Suprapubic skin (tissue), 4 donors: ENCODE measurements at places on chromosomes 1 and 21. TPM values are rescaled to one million over a fixed set of nuclear protein-coding genes. Genes with fewer than 3 reads are reported as not detected.

Gene MTARC1
- 2.1 TPM for total RNA-seq

Gene IL19
- not detected for total RNA-seq

Gene SH3BGR
- not detected for total RNA-seq

Gene OR14A2
- total RNA-seq: not detected

Gene LCK
- total RNA-seq: 0.94 TPM

Gene SLC9C2
- total RNA-seq: not detected

Gene CEP350
- total RNA-seq: 60.5 TPM

Gene DIO1
- total RNA-seq: not detected

Gene NOS1AP
- 3.6 TPM for total RNA-seq

Gene FHAD1
- not detected for total RNA-seq

- no peak for DNase-seq
These were observed 54.6 kb downstream of the AJAP1 start for GRCh38 chr1:4708840-4709507.

- DNase-seq: no peak
These were observed 41.0 kb upstream of the DR1 start for GRCh38 chr1:93304716-93305138.

- DNase-seq: no peak
These were observed 79.0 kb downstream of the PTPN14 start for GRCh38 chr1:214472364-214472763.

- no peak for DNase-seq
These were observed 119.6 kb downstream of the NR5A2 start for GRCh38 chr1:200147094-200147493.

- no peak for DNase-seq
These were observed at the start of gene PRAMEF12 for GRCh38 chr1:12773438-12773837. Gene PRAMEF12, plus strand, starts transcription at chr1:12773738. Its CDS starts 1,130 bp downstream, at chr1:12774868.

DNA sequence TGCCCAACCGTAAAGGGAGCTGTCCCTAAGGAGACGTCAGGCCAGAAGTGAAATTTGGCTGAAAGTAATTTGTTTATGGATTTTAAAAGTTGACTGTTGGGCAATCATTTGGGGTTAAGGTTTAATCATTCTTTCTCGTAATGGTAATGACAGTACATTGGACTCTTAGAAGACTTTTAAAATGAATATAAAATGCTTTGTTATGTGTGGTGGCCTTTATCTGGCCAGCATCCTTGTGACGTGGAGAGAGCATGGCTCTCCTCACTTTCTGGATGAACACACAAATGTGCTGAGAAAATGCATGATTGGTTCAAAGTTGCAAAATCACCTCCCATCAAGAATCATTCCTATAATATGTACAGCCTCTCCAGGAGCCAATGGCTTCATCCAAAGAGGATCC, 160.2 kb downstream of the DHRS3 start:
- DNase-seq: no peak

DNA sequence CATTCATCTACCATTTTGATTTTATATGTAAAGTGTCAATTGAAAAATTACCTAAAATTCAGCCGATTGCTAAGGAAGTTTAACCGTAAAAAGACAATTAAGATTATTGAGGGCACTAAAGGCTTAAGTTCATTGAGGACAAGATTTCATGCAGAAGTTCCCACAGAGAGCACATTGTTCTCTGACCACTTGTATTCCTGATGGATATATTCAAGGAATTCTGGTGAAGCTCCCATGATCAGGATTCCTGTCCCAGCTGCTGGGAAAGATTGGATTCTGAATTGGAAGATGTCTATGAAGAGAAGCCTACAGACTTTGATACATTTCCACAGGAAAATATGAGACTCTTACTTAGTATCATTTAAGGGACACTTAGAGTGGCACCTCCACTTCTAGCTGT, 209.2 kb upstream of the KCTD3 start:
- DNase-seq: no peak

- DNase-seq: no peak
These were observed 160.5 kb downstream of the PEX14 start for GRCh38 chr1:10635085-10635896.

- DNase-seq: no peak
These were observed 10.9 kb downstream of the S100PBP start for GRCh38 chr1:32828341-32828740.

DNA sequence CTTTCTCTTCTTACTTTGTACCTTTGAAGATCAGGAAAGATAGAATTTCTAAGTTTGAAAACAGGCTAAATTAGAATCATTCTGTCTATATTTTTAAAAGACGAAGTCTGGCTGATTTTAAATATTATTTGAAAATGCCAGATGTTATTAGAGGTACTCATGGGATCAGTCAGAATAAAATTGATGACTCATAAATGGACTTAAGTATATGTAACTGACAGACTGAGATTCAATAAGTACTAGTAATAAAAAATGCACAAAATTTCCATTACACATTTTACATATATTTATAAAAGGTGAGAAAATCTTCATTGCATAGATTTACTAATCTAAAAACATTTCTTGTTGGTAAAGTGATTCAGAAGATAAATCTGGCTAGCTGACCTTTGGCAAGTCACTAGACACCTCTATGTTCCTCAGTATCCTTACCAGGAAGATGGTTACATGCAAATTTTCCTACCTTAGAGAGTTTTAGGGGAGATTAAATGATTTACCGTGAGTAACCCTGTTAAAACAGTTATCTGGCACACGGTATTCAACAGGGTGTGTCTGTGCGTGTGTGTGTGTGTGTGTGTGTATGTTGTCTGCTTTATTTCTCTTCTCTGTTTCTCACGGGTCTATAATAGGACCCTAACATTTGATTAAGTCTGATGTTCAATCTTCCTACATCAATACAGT, 189.0 kb downstream of the RUNX1 start:
- no peak for DNase-seq

GRCh38 chr1:59446257-59446901, 149.5 kb downstream of the FGGY start:
- DNase-seq: no peak

- DNase-seq: no peak
These were observed 301.1 kb upstream of the NRIP1 start for GRCh38 chr21:15365751-15366392.

GRCh38 chr1:56469640-56470371, 109.6 kb downstream of the PLPP3 start:
- no peak for DNase-seq

DNA sequence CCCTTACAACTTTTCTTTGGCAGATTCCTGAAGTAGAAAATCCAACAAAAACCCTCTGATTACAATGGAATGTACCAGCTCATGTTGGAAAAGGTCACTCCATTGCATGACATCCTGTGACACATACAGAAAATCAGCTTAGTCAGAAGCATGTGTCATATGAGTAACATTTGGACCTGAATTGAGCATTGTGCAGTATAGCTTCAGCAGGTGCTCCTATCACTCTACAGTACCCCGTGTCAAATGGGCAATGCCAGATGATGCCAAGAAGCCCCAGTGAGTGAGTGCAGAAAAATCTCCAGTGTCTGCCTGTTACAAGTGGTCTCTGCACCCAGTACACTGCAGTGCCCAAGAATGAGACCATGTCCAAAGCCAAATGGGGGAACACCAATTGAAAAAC, 129.7 kb upstream of the RUNX1 start:
- no peak for DNase-seq

DNA sequence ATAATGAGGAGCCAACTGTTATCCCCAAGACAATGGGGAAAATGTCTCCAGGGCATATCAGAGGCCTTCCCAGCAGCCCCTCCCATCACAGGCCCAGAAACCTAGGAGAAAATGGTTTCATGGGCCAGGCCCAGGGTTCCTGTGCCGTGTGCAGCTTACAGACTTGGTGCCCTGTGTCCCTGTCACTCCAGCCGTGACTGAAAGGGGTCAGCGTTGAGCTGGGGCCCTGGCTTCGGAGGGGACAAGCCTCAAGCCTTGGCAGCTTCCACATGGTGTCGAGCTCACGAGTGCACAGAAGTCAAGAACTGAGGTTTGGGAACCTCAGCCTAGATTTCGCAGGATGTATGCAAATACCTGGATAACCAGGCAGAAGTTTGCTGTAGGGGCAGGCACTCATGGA, 18.1 kb downstream of the SIPA1L2 start:
- DNase-seq: no peak

DNA sequence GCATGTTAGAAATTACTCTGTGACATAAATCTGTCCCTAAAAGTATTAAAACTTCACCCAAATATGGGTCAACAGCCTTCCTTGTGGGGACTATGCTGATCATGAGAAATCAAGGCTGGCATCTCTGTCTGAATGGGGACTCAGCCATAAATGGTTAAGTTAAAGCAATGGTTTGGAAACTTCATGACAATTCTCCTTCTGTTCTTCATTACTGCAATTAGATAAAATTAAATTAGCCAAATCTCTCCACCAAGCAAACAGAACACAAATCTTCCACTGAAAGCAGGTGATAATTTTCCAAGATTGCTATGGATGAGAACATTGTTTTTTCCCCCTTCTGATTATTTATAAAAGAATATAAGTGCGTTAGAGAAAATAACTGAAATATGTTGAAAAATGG, 346.1 kb downstream of the KCNH1 start:
- no peak for DNase-seq

GRCh38 chr1:154567386-154568156, at the start of gene CHRNB2:
Gene CHRNB2, plus strand, starts transcription at chr1:154567778. Its CDS starts 267 bp downstream, at chr1:154568045.
- DNase-seq: no peak

- DNase-seq: no peak
These were observed 345.5 kb downstream of the NTNG1 start for GRCh38 chr1:107486349-107486748.

GRCh38 chr1:145887631-145888030, 2.0 kb upstream of the ANKRD35 start:
- no peak for DNase-seq

GRCh38 chr1:37850352-37850955, 8.9 kb downstream of the MTF1 start:
- DNase-seq: no peak

GRCh38 chr1:111989531-111990025, at the start of gene KCND3:
Gene KCND3, minus strand, starts transcription at chr1:111989668.
- DNase-seq: no peak

DNA sequence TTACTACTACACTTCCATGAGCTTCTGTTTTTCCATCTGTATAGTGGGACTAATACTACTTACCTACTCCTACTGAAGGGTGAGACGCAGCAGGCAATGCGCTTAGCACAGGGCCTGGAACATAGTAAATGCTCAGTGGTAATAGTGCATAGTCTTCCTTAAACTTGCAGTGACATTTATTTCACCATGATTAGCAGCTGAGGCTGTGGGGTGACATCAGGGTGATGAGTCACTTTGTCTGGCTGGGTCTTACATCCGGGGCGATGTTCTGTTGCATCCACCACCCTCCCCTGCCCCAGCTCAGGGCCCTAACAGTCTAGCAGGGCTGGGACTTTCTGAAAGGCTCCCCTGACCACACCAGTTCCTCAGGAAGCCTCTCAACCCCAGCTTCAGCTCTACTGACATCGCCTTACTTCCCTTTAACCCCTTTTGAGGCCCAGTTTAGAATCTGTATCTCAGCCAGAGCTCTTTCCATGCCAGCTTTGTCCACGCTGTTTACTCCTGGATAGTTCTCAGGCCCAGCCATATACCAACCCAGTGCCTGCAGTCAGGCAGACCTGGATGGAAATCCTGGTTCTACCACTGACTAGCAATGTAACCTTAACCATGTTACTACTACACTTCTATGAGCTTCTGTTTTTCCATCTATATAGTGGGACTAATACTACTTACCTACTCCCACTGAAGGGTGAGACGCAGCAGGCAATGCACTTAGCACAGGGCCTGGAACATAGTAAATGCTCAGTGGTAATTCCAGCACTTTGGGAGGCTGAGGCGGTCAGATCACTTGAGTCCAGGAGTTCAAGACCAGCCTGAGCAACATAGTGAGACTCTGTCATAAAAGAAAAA, 66.3 kb downstream of the CD58 start:
- no peak for DNase-seq

GRCh38 chr21:46196733-46197132, 12.5 kb upstream of the SPATC1L start:
- peak; percentile 55 for DNase-seq

- DNase-seq: no peak
These were observed 342 bp downstream of the DDOST start for GRCh38 chr1:20660847-20661206.

GRCh38 chr1:32341971-32342370, 5.9 kb upstream of the MARCKSL1 start:
- DNase-seq: no peak

GRCh38 chr1:89051955-89052312, 13.1 kb downstream of the GBP1 start:
- DNase-seq: no peak

DNA sequence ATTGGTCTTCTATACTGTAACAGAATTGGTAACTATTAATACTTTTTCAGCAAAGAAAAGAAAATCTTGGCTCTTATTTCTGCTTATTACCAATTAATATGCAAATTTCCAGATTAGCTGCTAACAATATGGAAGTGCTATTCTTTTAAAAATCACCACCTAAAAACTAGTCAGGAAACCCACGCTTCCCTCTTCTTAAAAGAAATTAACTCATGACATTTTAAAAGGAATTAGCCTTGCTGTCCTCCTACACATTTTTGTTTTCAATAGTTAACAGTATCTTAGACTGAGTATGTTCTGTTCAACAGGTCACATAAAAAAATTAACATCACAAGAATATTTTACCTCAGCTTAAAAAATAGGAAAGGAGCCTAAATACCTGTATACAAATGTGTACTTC, 27.3 kb downstream of the ABL2 start:
- no peak for DNase-seq

DNA sequence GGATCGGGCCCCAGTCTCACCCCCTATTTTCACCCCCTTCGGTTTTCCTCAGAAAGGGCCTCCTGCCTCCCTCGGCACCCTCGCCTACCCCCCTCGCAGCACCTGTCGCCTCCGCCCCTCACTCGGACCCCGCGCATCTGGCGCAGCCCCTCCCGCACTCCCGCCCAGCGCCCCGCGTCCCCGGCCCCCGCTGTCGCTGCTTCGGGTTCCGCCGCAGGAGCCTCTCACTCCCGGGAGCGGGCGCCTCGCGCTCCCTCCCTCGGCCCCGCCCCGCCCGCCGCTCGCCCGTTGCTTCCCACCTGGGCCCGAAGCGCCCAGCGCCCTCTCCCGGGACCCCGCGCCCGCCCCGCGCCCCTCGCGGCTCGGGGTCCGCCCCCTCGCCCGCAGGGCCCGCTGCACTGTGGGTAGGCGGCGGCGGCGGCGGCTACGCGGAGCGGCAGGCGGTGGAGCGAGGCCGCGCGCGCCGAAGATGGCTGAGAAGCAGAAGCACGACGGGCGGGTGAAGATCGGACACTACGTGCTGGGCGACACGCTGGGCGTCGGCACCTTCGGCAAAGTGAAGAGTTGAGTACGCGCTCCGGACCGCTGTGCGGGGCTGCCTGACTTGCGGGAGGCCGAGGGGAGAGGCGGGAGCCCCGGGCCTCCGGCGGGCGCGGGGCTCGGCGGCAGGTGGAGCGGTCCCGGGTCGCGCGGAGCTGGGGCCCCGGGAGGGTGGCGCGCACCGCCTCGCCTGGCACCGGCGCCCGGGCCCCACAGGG, at the start of gene PRKAA2:
Gene PRKAA2 (plus strand): TSS at position 396 of the 758 bp plus-strand sequence. CDS start 74 bp downstream, at position 470.
- DNase-seq: no peak

DNA sequence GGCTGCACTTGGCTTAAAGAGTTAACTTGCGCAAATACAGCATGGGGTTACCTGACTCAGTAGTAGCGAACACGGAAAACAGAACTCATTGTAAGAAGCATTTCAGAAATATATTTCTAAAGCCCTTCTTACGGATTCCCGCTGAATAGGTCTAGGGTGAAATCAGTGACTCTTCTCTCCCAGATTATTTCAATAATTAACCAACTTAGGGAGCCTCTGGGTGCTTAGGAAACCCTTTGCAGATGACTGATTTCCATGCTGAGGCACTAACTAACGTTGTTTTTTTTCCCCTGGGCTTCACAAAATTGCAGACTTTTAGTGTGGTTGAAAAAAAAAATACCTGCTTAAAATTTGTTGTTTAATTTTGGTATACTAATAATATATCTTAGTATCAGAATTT, 40.3 kb downstream of the BTG3 start:
- no peak for DNase-seq
